ENCODE measurements at places on chromosomes 13 and 19.

DNA sequence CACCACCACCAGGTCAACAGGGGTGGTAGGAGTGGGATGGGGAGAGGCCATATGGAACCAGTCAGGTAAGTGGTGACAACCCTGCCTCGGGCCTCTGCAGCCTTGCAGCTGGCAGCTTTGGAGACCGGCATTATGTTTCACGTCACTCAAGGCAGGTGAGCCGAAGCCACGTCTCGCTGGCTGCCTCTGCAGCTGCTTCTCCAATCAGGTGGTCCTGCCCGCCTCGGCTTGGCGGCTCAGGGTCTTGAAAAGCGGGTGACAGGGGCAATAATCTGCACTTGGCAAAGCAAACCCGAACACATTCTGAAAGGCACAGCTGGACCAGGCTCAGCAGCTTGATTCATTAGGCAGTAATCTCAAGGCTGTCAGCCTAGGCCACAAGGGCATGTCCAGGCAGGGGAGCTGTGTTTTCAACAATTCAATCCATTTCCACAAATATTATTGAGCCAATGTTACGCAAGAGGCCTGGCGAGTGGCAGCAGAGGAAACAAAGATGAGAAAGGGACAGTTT, 77.4 kb upstream of the PCDH8 start:
- no peak for DNase-seq

GRCh38 chr13:98504371-98504963, 72.4 kb downstream of the STK24 start:
- DNase-seq = no peak

DNA sequence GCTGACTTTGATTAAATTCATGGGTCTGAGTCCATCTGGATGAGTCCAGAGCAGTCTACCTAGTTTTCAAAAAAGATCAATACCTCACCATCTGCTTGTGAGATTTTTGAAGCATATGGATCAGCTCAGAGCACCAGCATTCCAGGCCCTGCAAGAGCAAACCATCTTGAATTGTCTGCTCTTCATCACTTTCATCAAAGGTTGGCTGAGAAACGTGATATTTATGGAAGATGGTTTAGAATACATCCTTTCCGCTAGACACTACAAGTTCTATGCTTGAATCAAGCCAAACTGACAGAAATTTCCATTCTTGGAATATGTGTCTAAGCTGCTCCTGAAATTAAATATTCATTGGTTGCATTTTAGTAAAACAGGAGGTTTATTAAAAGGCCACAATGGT, 190.3 kb downstream of the KCNRG start:
- DNase-seq = no peak

DNA sequence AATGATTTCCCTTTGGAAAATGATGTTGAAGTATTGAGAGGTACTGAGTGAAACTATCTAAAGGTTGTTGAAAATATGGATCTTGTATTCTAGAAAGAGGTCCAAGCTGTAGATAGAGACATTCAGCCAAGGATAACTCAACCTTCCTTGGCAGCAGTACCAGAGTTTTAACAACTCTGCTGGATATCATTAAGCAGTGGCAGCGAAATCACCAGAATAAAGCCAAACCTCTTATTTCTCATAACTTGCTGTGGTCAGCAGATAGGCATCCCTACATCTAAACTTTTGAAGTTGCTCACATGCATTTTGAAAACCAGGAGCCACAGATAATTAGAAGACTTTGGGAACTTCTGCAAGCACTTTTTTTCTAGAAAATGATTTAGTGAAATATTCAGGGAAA, 559.8 kb downstream of the IRS2 start:
- DNase-seq = no peak

DNA sequence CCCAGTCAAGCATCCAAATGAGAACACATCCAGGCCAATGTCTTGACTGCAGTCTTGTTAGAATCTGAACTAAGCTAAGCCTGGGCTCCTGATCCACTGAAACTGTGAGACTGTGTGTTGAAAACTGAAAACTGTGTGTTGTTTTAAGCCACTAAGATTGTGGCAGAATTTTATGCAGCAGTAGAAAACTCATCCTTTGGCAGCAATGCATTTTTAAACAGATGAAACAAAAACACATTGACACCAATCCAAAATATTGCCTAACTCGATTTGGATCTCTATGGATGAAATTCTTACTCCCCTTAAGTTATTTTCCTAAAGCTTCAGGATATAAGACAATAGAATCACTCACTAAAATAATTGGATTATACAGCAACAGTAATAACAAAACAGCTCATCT, 202.3 kb upstream of the KLF12 start:
- no peak for DNase-seq

- no peak for DNase-seq
Observed at GRCh38 chr13:96746886-96747285, 247.4 kb downstream of the OXGR1 start.

GRCh38 chr13:111373486-111373885, 53.0 kb downstream of the TEX29 start:
- no peak for DNase-seq

GRCh38 chr13:28425793-28426192, 69.1 kb downstream of the FLT1 start:
- no peak for DNase-seq

GRCh38 chr19:6387372-6387771, 5.6 kb downstream of the GTF2F1 start:
- DNase-seq = no peak

DNA sequence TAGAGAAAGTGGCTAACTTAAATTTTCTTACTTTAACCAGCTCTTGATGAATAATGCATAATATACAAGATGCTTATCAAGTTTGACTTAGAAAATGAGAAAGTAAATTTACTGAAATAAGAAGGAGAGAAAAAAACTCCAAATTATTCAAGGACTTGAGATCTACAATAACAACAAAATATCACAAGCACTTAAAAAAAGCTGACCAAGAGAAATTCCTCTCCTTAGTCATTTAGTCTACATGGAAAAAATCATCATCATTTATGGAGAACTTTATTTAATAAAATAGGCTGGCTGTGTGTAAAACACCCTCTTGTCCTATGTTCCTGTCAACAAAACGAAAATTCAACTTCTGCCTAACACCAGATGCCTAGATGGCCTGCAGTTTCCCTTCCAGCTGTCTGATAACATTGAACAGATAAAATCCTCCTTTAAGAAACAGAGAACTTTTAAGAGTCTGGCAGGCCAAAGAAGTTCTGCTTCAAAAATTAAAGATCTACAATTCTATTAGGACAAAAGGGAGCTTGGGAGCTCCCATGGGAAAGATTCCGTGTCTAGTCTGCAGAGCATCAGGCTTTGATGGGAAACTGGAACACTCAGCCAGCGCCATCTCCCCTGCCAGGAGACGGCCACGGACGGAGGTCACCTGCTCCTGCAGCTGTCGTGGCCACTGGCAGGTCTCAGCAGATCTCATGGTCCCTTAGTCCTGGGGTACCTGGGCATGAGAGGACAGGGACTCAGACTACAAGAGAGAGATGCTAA, 37.9 kb upstream of the ATP11A start:
- no peak for DNase-seq

- no peak for DNase-seq
Observed at GRCh38 chr13:72534951-72535640, 192.3 kb downstream of the MZT1 start.

GRCh38 chr13:103087275-103087674, 21.1 kb upstream of the SLC10A2 start:
- no peak for DNase-seq

DNA sequence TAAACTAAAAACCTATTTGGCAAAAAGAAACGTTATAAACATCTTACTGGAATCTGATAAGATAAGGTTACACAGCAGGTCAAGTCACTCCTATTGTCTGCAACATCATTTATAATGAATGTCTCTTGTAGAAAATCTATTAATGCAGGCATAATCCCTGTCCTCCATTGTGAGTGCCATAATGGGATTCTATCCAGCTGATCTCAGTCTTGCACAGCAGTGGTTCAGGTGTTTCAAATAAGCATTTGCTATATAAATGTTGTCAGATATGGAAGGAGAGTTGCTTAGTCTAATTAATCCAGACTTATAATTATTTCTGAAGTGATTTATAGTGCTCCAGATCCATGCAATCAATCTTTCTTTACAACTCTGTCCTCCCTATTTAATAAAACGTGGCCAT, 186.5 kb upstream of the ATXN8OS start:
- DNase-seq = no peak

All from T-helper 2 cell treated with Interferon-gamma antibody and Interleukin-4, amounts not matched to agents 5 μg/mL and 100 μg/mL, for 36 hours (primary cell).